ENCODE measurements at places on chromosomes 4 and X.

DNA sequence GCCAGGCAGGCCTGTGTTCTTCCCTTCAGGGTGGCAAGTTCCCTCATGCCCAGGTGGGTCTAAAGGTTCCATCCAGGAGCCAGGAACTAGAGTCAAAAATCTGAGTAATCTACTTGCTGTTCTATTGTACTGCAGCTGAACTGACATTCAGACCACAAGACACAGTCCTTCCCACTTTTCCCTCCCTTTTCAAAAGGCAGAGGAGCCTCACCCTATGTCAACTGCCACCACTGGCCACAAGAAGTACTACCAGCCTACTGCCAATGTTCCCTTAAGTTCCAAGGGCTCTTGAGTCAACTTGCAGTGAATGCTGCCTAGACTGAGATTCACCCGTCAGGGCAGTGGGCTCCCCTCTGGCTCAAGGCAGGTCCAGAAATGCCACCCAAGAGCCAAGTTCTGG, 133.5 kb downstream of the FAM47B start:
- DNase-seq = no peak

DNA sequence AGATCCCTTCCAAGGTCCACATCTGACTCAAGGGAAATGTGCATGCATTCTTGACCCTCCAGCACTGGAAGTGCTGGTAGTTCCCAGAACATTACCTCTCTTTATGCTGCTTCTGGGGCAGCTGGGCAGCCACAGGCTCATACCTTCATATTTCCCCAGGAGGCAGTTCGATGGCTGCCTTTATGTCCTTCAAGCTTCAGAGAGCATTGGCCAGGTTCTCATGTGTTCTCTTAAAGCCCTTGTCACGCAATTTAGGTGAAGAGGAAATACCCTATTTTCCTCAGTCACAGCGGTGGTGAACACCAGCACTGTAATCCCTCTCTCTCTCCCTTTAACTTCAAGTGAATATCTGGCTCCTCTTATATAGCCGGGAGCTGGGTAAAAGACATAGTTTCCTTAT, 134.3 kb downstream of the MID1IP1 start:
- no peak for DNase-seq

- no peak for DNase-seq
These were observed 70.8 kb downstream of the ANXA3 start for GRCh38 chr4:78622253-78622979.

GRCh38 chr4:24856586-24856985, 56.3 kb downstream of the CCDC149 start:
- DNase-seq = no peak

GRCh38 chr4:113825272-113825671, 63.7 kb upstream of the CAMK2D start:
- no peak for DNase-seq

GRCh38 chr4:26884486-26884988, 23.9 kb downstream of the STIM2 start:
- DNase-seq = no peak

GRCh38 chr4:20684852-20685763, 15.2 kb upstream of the PACRGL start:
- DNase-seq = no peak

GRCh38 chrX:69079268-69079667, 86.0 kb downstream of the PJA1 start:
- DNase-seq = no peak

DNA sequence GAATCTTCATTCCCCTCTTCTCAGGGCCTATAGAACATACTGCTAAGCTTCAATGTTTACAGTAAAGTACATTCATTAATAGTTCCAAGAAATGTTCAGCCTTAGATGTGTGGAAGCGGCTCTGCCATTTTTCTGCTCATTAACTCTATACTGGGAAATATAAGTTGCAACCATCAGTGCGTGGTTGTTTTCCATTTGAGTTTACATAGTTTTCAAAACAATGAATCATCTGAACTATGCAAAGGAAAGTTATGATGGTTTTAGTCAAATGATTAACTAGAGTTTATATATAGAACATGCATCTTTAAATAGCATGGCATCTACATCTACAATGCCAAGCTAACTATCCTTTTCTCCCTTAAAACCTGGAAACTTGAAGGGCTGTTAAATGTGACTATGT, 29.6 kb downstream of the LEF1 start:
- no peak for DNase-seq

GRCh38 chr4:153207567-153207966, 3.3 kb downstream of the TRIM2 start:
- DNase-seq = no peak

- DNase-seq = no peak
These were observed 83.5 kb downstream of the CHRNA9 start for GRCh38 chr4:40418430-40419230.

DNA sequence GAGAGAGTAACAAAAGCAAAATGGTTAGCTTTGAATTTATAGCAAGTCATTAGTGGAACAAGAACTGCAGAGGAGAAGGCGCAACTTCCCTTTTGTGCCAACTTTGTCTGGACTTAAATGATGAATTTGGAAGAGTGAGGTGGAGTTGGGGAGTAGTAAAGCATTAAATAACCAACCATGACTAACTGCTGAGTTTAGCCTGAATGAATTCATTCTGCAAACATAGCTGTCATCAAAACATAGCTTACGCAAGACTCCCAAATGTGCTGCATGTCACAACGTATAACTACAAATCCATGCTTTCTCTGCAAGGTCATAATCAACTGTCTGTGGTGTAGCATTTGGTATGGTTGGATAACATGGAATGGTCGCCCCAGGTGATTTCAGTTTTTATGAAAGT, 75.9 kb upstream of the RPL34 start:
- DNase-seq = no peak

GRCh38 chr4:3310301-3311094, 17.7 kb downstream of the RGS12 start:
- DNase-seq = no peak

GRCh38 chrX:137033774-137034507, at the start of gene GPR101:
GPR101 (minus strand) TSS chrX:137033995; CDS start chrX:137031674, 2,321 bp downstream.
- no peak for DNase-seq

GRCh38 chrX:68894142-68894512, 65.3 kb downstream of the EFNB1 start:
- no peak for DNase-seq

GRCh38 chrX:118974908-118975671, 672 bp downstream of the LONRF3 start:
- DNase-seq = peak; percentile 10

DNA sequence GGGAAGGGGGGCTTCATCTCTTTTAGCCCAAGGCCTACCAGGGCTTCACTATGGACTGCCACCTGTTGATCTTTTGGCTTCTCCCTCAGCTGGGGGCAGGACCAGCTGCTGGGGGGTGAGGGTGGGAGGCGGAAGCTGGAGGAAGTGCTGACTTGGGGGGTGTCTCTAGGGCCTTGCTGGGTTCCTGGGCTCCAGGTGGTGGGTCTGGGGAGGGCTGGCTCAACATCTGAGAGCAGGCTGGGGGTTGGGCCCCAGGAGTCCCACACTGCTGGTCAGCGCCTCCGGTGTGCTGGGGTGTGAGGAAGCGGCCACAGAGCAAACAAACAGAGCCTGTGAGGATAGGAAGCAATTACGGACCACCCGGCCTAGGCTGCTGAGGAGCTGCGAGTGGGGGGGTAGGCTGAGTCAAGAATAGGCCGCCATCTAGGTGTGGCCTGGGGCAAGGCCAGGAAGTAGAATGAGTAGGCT, 85.7 kb downstream of the EFNB1 start:
- DNase-seq = no peak

DNA sequence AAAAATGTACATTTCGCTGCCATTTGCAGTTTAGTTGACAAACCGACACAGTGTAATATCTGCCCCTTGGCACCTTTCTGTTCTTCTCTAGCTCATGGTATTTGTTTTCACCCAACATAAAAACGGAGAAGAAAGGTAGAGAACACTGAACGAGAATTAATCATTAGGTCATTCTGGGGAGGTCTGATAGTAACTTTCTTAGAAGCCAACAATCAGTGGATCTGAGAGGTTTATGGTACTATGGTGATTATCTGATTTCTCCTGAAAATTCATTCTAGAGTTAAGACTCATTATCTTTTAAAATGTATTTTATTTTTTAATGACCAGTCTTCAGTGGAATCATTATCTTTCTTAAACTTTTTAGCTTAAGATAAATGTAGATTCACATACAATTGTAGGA, 8.5 kb downstream of the RAPGEF2 start:
- DNase-seq = no peak

GRCh38 chr4:21001490-21001889, 301.2 kb downstream of the PACRGL start:
- no peak for DNase-seq

- DNase-seq = no peak
These were observed 236.3 kb upstream of the NWD2 start for GRCh38 chr4:37008199-37008598.

GRCh38 chr4:7384929-7385890, 49.5 kb downstream of the PSAPL1 start:
- no peak for DNase-seq

- DNase-seq = no peak
These were observed 2.6 kb upstream of the OTUD4 start for GRCh38 chr4:145183023-145183422.

DNA sequence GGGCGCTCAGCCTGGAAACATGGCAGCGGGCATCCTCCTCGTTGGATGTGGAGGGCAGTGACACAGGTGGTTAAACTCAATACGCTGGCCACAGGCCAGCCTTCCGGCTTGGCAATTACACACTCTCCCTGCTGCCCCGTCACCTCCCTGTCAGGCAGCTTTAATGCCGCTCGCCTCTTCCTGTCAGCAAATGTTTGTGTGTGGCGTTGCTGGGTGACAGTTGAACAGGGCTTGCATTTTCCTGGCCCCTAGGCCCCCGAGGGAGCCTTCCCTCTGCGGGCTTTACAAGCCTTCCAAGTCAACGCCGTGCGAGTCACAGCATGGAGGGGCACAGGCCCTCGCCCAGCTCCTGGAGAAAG, 620.0 kb downstream of the BCOR start:
- no peak for DNase-seq

DNA sequence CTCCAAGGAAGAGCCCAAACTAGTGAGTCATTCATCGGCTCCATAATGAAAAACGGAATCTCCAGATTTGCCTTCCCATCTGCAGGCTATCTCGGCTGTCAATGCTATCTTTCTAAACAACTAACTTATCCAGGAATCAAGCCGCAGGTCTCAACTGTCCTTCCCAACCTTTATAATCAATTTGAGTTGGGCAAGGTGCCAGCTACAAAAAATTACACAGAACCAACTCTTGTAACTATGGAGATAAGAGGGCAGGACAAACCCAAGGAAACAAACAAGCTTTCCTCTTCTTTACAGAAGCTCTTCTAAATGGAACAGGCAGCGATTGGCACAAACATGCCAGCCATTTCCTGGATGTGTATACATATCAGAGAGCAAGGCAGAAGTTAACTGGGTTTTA, 61.2 kb upstream of the RAI2 start:
- DNase-seq = no peak

- DNase-seq = no peak
These were observed 33.3 kb downstream of the ARX start for GRCh38 chrX:24982306-24982965.

DNA sequence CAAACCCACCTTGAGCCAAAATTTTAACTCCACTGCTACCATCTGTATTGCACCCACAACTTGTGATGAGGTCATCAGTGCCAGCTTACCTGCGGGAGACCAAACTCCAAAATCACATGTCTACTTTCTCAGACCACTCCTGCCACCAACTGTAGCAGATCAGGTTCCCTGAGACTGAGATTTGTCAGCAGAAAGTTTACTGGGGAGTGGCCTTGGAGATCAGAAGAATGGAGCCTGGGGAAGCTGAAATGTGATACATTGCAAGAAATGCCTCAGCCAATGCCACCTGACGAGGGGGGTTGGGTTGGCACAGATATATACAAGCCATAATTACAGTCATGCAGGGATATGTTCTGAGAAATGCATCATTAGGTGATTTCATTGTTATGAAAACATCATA, 19.1 kb downstream of the HAUS3 start:
- DNase-seq = no peak

DNA sequence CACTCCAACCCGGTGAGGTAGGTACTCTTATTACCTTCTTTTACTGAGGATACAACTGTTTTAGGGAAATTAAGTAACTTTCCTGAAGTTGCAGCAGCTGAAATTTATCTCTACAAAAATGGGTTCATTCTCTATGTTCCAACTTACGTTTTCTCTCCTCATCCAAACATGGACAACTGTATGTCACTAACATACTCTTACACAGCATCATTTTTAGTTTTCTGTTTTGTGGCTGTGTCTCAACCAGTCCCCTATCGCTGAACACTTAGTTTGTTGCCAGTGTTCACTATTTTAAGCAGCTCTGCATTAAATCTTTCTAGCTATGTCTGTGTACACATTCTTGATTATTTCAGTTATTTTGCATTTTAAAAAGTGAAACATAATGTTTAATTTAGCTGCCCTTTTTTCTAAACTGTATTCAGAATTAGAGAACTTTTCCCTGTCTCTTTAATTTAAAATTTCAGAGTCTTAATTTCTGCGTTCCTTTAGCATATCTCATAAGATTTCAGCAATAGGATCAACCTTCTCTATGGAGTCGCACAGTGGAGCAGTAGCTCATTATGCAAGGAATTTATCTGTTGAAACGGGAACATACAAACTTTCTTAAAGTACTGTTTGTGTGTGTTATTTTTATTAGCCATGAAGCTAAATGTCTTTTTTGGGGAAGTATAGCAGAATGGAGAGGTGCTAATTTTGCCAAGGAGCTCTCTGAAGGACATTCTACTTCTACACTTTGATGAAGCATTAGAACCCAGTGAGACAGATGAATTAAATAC, 3.8 kb downstream of the SGMS2 start:
- no peak for DNase-seq

GRCh38 chr4:8311101-8312068, 41.8 kb downstream of the HTRA3 start:
- no peak for DNase-seq

DNA sequence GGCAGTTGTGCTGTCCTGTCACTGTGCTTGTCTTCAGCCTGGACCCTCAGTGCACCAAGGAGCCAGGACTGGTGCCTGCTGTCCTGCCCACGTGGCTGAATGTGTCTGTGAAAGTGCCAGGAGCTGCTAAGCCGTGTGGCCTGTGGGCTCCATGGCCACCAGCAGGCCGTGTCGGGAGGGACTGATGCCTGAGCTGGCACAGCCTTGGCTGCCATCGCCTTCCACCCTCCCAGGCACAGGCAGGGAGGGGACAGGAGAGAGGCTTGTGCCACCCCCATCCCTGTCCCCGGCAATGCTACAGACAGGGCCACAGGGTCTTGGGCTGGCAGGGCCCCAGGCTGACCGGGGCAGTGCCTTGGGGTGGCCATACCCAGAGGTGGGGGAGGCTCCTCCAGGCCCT, 24.8 kb downstream of the DOK7 start:
- DNase-seq = no peak
